ENCODE measurements at places on chromosomes 13 and 19.

DNA sequence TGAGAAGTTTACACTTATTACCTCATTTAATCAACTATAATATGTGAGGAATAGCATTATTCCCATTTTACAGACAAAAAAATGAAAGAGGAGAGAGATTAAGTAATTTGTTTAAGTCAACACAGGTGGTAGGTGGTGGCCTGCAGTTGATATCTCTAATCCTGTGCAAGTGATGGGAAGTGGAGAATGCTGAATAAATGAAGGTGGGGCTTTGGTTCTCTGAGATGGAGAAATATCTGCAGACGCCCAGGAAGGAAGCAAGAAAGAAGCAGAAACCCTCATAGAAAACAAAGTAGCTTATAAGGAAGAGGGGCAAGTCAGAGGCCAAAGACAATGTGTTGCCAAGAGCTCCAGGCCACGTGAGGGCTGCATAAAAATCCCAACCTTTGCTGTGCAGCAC is 274.3 kb downstream of the NHLRC3 start:
- no peak for DNase-seq

GRCh38 chr13:99500839-99501183 is 461 bp upstream of the TM9SF2 start:
- DNase-seq = no peak

- DNase-seq = no peak
Measured at GRCh38 chr13:59126474-59126873, 1037.3 kb downstream of the DIAPH3 start.

GRCh38 chr19:6590258-6590826 is 608 bp downstream of the CD70 start:
- no peak for DNase-seq

GRCh38 chr13:46544811-46545210 is 8.2 kb upstream of the LRCH1 start:
- DNase-seq = no peak

DNA sequence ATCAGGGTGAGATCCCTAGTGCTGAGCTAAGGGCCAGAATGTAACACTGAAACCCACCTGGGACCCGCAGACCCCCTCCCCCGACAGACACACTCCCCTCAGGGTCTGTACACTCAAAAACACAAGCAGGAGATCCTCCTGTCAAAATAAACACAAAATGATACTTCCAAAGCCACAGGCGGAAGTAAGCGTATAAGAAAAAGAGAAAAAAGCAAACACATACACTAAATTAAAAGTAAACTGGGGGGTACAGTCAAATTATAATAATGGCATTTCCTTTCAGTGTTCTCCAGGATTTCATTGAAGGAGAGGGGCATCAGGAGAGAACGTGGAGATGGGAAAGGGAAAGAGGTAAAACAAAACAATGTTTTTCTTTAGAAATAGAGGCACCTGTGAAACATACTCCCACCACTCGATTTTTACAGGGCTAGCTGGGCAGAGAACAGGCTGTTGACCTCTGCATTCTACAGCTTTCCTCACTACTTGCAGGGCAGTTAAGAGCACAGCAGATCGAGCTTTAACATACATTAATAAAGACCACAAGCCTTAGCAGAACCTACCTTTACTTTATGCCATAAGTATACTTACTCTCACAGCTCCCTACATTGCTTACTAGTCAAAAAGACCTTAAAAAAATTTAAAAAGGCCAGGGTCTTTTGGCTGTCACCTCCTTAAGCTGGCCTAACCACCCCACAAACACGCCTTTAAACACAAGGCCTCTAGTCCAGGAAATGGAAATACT is 5.3 kb downstream of the ZIC5 start:
- no peak for DNase-seq
